Liver (tissue), 10 donors: ENCODE measurements at places on chromosomes 2 and 18.

- H3K27ac ChIP-seq: peak overlapping the region; percentile 6
- no peaks in the 10 kb centered on the region for H3K27me3 ChIP-seq
- no peaks in the 10 kb centered on the region for H3K4me1 ChIP-seq
- H3K4me3 ChIP-seq: no peak overlapping the region
- no peak for DNase-seq
- H3K36me3 ChIP-seq: no peaks in the 10 kb centered on the region
Observed at GRCh38 chr18:55243857-55244256, 284.6 kb upstream of the CCDC68 start.

GRCh38 chr2:157193461-157193860 lies 64.0 kb upstream of the GALNT5 start:
- peaks cover 4% of the 10 kb centered on the region for H3K27me3 ChIP-seq
- H3K36me3 ChIP-seq: no peaks in the 10 kb centered on the region
- no peak overlapping the region for H3K4me3 ChIP-seq

DNA sequence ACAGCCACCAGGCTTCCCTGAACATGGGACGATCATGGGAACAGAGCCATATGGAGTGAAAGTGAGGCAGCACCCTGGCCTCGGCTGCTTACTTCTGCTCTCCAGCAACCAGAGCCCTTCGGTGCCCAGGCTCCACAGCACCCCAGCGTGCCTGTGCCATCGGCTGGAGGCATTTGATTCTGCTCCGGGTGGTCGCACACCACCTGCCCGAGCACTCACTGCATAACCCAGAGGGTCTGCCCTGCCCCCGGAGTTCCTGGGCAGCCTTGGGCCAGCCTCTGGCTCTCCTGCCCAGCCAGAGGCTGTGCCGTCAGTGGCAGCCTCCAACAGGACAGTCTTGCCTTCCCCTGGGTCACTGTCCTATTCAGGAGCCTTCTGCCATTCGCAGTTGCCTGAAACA lies 3.9 kb downstream of the ASTL start:
- no peak for DNase-seq
- H3K27me3 ChIP-seq: no peaks in the 10 kb centered on the region
- no peak overlapping the region for H3K4me3 ChIP-seq
- H3K4me1 ChIP-seq: no peaks in the 10 kb centered on the region
- no peak overlapping the region for H3K27ac ChIP-seq

DNA sequence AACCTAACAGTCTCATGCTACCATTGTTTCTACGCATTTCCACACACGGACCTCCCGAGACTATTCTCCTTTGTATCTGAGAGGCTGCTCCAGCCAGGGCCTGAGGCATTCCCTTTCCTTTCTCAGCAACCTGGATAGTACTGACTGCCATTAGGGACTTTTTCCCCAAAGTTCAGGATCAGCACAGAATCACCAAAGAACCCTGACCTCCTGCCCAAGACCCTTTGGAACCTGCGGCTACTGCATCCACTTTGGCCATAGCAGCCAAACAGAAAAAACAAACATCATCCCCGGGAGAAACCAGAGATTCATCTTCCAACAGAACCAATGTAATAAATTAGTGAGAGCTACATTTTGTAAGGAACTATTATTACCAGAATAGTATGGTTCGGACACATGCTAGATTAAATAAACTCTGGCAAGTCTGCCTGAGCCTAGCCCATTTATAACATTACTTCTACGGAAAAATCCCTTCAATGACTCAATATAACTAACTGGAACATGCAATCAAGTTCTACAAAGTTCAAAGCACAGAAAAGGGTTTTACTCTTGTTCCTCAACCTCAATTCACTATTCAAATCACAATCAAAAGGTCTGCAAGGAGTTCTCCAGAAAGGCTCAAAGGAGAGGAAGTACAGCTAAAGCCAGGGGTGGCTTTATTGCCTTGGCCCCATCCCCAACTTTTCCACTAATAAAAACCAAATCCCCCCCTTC lies 51.8 kb downstream of the LPIN2 start:
- no peaks in the 10 kb centered on the region for H3K36me3 ChIP-seq
- no peak for DNase-seq
- peak overlapping the region; percentile 45 for H3K27ac ChIP-seq
- H3K4me3 ChIP-seq: no peak overlapping the region

GRCh38 chr2:144288438-144288837 lies 231.5 kb downstream of the ZEB2 start:
- H3K4me3 ChIP-seq: no peak overlapping the region
- no peaks in the 10 kb centered on the region for H3K4me1 ChIP-seq
- H3K27ac ChIP-seq: no peak overlapping the region

DNA sequence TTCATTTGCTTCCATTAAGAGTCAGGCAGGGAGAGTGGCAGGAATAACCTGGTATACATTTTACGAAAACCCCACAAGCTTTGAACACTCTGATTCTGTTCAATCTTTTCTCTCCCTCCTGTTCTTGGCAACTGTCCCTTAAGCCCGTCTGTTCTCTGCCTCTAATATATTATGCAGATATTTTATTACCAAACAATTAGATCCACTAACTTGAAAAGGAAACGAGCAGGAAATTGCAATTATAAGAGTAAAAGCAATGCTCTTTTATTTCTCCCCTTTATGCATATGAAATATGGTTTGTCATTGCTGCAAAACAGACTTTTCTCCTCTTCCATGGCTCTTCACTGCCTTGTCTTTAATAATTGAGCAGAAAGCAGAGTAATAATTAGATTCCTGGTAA lies 149.1 kb upstream of the CELF4 start:
- no peak overlapping the region for H3K27ac ChIP-seq
- no peak overlapping the region for H3K4me3 ChIP-seq
- H3K36me3 ChIP-seq: no peaks in the 10 kb centered on the region
- no peaks in the 10 kb centered on the region for H3K27me3 ChIP-seq
- no peaks in the 10 kb centered on the region for H3K4me1 ChIP-seq

- DNase-seq: peak; percentile 60
- H3K27ac ChIP-seq: no peak overlapping the region
- H3K4me1 ChIP-seq: no peaks in the 10 kb centered on the region
- H3K27me3 ChIP-seq: no peaks in the 10 kb centered on the region
- H3K4me3 ChIP-seq: no peak overlapping the region
Observed at GRCh38 chr2:11681722-11682589, 12.0 kb upstream of the NTSR2 start.

GRCh38 chr2:38376346-38377049 lies 575 bp downstream of the ATL2 start:
- peak; percentile 78 for DNase-seq
- no peaks in the 10 kb centered on the region for H3K36me3 ChIP-seq
- no peaks in the 10 kb centered on the region for H3K27me3 ChIP-seq
- peak overlapping the region; percentile 98 for H3K27ac ChIP-seq
- H3K4me3 ChIP-seq: peak overlapping the region; percentile 82

DNA sequence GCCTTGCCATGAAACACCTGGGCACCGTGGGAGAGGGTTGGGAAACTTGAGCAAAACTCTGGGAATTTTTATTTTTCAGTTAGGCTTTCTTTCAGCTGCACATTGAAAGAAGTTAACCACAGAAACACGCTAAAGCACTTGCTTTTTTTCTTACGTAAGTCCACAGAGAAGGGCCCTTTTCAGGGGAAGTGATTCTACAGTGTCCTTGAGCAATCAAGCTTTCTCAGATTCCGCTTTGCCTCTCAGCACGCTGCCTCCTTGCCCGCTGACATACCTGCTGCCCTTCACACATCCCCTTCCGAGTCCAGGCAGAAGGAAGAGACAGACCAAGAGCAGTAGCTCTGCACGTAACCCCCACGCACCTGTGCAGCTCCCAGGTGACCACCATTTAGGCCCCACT lies 135.5 kb upstream of the MYT1L start:
- no peaks in the 10 kb centered on the region for H3K4me1 ChIP-seq
- no peaks in the 10 kb centered on the region for H3K36me3 ChIP-seq
- no peak overlapping the region for H3K4me3 ChIP-seq
- peaks cover 4% of the 10 kb centered on the region for H3K27me3 ChIP-seq
- no peak for DNase-seq

DNA sequence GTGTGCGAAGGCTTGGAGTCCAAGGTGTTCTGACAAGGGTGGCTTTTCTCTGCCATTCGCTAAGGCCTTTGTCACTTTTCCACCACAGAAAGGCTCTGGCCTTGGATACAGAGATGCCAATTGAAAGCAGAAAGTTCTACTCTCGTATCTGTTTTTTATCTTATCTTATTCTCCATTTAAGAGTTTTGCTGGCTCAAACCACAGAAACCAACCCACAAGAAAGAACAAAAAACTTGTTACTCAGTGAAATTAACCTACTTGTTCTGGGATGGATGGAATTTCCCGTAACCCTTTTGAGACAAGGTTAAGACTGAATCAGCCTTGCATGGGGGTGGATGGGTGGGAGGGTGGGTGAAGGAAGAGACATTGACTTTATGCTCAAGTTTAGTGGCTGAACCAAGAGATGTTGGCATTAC lies 221.7 kb downstream of the CDH20 start:
- H3K36me3 ChIP-seq: no peaks in the 10 kb centered on the region
- no peak overlapping the region for H3K27ac ChIP-seq
- DNase-seq: no peak
- peak overlapping the region; percentile 17 for H3K4me3 ChIP-seq
- no peaks in the 10 kb centered on the region for H3K4me1 ChIP-seq

GRCh38 chr2:102848366-102848839 lies 86.6 kb downstream of the TMEM182 start:
- H3K36me3 ChIP-seq: no peaks in the 10 kb centered on the region
- peaks cover 6% of the 10 kb centered on the region for H3K27me3 ChIP-seq
- H3K4me1 ChIP-seq: no peaks in the 10 kb centered on the region
- H3K27ac ChIP-seq: no peak overlapping the region
- peak; percentile 64 for DNase-seq

DNA sequence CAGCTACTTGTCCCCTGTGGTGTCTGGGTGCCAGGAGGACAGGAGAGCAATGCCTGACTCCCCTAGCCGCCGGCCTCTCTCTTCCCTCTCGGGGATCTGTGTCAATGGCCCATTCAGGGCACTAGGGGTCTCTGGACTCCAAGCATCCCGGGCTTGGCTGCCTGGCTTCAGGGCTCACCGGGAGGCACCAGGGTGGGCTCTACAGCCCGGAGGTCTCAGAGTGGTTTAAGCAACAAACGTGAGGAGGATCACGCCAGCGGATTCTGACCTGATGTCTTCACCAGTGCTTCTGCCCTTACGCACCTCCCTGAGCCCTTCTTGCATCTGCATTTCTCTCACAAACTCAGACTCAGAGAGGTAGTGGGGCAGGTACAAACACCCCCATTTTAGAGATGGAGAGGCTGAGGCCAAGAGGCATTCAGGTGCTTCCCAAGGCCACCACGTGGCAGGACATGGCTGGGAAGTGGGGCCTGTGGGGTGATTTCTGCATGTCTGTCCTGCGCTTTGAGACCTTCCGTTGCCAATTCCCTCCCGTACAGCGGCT lies 243.0 kb downstream of the CELF4 start:
- no peaks in the 10 kb centered on the region for H3K36me3 ChIP-seq
- H3K4me1 ChIP-seq: no peaks in the 10 kb centered on the region
- peak; percentile 42 for DNase-seq
- no peak overlapping the region for H3K4me3 ChIP-seq

- H3K36me3 ChIP-seq: peaks cover 1% of the 10 kb centered on the region
- no peak for DNase-seq
- peaks cover 29% of the 10 kb centered on the region for H3K4me1 ChIP-seq
- no peak overlapping the region for H3K27ac ChIP-seq
Observed at GRCh38 chr2:54977149-54977548, 73.1 kb downstream of the RTN4 start.

GRCh38 chr2:27967076-27967475 lies 76.5 kb downstream of the BABAM2 start:
- no peak overlapping the region for H3K4me3 ChIP-seq
- no peak overlapping the region for H3K27ac ChIP-seq
- H3K36me3 ChIP-seq: no peaks in the 10 kb centered on the region
- DNase-seq: no peak
- H3K4me1 ChIP-seq: peaks cover 10% of the 10 kb centered on the region
- no peaks in the 10 kb centered on the region for H3K27me3 ChIP-seq

DNA sequence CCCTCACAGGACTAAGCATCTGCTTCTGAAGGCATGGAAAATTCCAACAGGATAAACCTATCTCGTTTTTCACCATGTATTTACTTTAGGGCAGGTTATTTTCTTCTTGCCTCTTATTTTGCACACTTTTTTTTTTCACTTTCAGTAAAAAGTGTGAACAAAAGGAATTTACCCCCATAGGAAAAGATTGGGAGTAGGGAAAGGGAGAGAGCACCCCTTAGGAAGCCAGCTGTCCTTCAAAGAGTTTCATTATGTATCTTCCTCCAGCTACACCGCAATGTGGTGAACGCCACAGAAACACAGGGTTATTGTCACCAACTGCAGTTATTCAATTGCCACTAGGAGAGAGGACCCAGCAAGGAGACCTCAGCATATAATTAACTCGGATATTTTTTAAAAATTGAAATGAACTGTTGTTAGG lies 286.2 kb upstream of the VRK2 start:
- no peaks in the 10 kb centered on the region for H3K36me3 ChIP-seq
- no peak overlapping the region for H3K27ac ChIP-seq
- H3K4me3 ChIP-seq: no peak overlapping the region
- DNase-seq: no peak
- H3K27me3 ChIP-seq: no peaks in the 10 kb centered on the region

DNA sequence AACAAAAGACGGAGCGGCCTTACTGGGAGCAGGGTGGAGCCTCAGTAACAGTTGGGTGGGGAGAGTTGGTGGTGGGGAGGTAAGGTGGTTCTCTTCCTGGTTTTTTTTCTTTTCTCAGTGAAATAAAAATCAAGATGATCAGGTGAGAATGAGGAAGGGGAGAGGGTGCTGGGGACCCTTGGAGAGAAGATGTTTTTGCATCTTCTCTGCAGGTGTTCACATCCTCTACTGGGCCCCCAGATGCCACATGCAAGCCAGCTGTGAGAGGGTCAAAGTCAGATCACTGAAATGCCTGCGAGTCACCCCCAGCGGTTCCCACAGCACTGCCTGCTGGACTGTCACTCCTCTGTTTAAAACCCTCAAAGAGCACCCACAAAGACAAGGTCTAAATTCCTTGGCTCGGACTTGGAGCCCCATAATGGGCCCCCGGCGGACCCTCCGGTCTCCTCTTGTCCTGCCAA lies 69.8 kb upstream of the FHL2 start:
- no peaks in the 10 kb centered on the region for H3K36me3 ChIP-seq
- no peaks in the 10 kb centered on the region for H3K4me1 ChIP-seq
- no peak overlapping the region for H3K27ac ChIP-seq
- H3K4me3 ChIP-seq: no peak overlapping the region
- DNase-seq: no peak

DNA sequence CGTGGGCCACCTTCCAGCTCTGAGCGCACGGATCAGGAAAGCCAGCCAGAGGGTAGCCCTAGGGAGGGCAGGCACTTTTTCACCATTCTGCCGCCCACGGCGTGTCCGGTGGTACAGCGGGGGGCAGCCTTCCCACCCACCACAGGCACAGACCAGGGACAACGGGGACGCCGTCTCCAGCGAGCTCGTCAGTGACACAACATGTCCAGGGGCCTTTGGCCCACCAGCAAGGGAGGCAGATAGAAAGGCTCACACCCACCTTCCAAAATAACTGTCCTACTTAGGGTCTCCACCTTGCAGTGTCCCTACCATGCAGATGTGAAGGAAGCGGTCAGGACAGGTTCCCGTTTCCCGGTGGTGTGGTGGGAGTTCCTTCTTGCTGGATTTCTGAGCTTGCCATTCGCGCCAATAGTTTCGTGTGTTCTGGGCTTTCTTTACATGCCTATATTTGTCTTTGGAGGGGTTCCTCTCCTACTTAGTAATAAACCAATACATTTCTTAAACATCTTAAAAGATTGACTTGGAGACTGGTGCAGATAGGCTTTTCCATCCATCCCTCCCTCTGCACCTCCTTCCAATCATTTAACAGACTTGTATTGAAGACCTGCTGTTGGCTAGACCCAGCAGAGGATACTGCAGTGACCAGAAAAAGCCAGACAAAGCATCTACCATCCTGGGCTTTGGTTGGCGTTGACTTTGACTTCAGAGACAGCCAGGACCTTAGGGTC lies 872 bp downstream of the ASB1 start:
- no peak for DNase-seq
- H3K27me3 ChIP-seq: no peaks in the 10 kb centered on the region
- peaks cover 9% of the 10 kb centered on the region for H3K4me1 ChIP-seq
